Right ventricle myocardium superior (tissue), 1 donor: ENCODE measurements at places on chromosomes 2 and 18. TPM values are rescaled to one million over a fixed set of nuclear protein-coding genes. Genes with fewer than 3 reads are reported as not detected.

Gene MARCHF4
- total RNA-seq = not detected

Gene GLB1L
- 1.4 TPM for total RNA-seq

Gene RAD51AP2
- total RNA-seq = 0.16 TPM

Gene CHST9
- 8.7 TPM for total RNA-seq

Gene KCNK3
- 2.7 TPM for total RNA-seq

- DNase-seq = no peak
Measured at GRCh38 chr2:177355874-177356273, 36.7 kb upstream of the AGPS start.

GRCh38 chr2:194822097-194822496 is 834.9 kb upstream of the SLC39A10 start:
- no peak for DNase-seq

- DNase-seq = no peak
Measured at GRCh38 chr2:237118025-237118424, 32.3 kb downstream of the COPS8 start.

GRCh38 chr2:162063899-162064298 is 10.1 kb downstream of the DPP4 start:
- DNase-seq = no peak

- DNase-seq = peak; percentile 66
Measured at GRCh38 chr2:237692601-237693290, 65.4 kb downstream of the LRRFIP1 start.

DNA sequence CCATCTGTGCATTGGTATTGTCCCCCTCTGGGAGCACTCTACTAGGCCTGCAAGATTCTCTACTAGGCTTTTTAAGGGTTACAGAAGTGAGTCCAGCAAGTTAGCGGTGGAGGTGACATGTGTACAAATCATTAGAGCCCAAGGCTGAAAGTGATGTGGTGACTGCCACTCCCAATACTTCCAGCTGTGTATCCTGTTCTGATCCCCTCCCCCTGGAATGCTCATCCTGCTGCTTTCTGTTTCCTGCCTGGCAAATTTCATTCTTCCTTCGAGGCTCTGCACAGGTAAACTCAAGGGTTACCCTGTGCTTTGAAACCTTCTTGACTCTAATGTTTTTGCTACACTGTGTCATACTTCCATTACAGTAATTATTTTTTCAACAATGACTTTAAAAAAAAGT is 258.5 kb upstream of the REV1 start:
- no peak for DNase-seq

- DNase-seq = no peak
Measured at GRCh38 chr2:99827296-99827999, 314.9 kb downstream of the AFF3 start.

- DNase-seq = no peak
Measured at GRCh38 chr2:15725101-15725781, 133.6 kb downstream of the DDX1 start.
